Activated CD4-positive, alpha-beta T cell treated with anti-CD3 and anti-CD28 coated beads for 4 hours (primary cell): ENCODE measurements at places on chromosomes 4 and X.

DNA sequence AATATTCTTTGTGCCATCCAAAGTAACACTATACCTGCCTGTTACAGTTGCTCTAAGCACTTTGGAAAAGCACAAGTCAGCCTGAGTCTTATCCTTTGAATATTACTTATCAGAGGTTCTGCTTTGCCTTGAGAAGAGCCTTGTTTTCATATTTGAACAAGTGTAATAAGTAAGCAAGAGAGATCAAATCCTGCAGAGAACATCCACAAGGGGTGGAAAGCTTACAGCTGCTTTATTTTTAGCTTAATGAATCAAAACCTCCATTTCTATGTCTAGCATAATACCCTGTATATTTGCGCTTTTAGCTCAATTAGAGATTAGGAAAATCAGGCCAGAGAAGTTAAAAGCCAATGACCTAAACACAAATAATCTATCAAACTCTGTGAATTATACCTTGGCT, 139.8 kb downstream of the CDS1 start:
- no peak for DNase-seq

- no peak for DNase-seq
These were observed 12.6 kb downstream of the BCOR start for GRCh38 chrX:40085102-40085551.

DNA sequence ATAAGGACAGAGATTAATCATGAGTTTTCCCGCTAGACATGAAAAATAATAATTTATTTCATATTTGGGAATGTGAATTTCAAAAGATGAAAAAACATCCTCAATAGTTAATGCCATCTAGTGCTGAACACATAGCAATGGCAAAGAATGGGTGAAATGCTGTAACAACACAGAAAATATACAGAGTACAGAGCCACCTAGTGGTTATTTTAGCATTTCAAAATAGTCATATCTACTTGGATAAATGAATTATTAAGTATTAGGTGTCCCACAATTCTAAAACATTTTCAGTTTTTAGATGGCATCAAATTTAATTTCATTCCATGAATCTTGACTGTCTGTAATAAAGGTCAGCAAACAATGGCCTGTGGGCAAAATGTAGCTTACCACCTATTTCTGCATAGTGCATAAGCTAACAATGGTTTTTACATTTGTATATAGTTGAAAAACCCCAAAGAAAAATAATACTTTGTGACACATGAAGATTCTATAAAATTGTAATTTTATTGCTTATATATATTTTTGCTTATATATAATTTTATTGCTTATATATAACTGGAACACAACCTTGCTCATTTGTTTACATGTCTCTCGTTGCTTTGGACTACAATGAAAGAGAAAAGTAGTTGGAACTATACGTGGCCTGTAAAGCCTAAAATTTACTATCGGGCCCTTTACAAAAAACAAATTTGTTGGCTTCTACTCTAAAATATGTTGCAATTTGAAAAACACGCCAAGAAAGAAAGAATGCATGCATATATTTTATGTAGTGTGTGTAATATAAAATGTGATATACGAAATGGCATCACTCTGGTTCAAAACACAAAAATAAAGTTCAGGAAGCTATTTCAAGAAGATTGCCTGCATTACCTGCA, 99.1 kb upstream of the FAM47C start:
- no peak for DNase-seq

DNA sequence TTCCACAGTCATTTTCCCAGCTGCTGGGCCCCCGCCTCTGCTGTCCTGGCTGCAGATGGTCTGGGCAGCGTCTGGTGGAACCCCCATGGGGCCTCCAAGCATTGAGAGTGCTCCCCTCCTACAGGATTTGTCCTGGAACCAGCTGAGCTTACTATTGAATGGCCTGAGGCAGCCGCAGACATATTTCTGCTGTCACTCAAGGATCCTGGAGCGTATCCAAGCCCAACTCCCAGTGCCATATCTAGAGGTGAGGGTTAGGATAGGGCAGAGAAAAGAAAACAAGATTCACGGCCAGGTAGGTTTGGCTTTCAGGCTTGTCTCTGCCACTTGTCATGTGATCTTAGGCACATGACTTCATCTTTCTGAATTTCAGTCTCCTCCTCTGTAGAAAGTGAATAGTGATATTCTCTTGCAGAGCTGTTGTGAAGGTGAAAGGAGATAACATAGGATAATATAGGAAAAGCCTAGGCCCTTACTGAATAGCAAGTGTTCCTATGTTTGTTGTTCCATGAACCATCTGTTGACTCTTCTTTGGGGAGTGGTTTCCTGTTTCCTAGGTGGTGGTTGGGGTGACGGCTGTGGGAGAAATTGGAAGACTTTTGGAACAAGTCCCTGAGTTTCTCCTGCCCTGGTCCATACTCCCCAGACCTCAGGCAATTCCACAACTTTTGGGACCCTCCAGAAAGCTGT, 52.3 kb downstream of the SEPSECS start:
- DNase-seq = no peak

DNA sequence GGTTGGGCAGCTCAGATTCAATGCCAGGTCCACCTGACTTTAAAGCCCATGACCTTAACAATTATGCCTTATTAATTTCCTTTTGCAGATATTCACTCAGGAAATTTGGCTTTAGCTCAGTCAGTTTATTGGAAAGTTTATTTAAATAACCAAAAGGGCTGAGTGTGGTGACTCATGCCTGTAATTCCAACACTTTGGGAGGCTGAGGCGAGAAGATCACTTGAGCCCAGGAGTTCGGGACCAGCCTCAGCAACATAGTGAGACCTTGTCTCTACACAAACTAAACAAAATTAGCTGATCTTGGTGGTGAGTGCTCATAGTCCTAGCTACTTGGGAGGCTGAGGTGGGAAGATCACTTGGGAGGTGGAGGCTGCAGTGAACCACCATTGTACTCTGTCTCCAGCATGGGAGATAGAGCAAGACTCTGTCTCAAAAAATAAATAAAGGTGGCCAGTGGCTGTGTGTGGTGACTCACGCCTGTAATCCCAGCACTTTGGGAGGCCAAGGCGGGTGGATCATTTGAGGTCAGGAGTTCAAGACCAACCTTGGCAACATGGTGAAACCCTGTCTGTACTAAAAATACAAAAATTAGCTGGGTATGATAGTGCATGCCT, 43.3 kb downstream of the RHOH start:
- DNase-seq = no peak

DNA sequence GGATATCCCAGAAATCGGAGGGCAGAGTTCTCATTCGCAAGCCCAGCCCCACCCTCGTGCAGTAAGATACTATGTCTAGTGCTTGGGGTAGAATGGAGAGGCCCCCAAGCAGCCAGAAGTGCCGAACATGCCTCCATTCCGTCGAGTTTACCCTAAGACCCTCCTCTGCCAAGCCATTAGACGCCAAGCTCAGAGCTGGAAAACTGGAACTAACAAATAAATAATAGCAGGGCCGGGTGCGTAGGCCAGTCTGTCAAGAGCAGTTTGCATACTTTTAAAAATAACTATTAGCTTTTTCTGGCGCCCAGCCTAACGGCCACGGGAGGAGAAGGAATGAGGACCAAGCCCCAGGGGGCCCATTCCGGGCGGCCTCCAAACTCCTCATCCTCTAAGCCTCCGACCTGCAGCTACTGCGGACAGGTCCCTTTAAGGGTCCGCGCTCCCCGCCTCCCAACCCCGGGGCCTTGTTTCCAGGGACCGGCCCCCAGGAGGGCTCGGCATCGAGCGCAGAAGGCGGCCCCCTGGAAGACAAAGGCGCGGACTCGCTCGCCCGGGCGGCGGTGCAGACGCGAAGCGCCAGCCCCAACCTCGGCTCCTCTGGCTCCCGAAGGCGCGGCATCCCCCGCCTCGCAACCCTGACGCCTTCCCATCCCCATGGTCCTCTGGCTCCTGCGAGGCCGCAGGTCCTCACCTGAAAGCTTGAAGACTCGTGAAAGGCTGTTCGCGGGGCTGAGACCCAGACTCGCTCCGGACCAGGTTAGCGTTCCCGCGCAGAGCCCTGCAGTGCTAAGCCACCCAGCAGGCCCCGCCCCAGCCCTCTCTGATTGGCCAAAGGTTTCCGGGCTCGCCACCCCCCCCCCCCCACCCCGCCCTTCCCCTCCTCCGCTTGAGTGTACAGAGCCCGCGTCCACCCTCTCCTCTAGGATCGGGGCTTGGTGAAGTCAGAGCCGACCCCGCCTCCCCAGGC, at the start of gene TMSB15A:
Gene TMSB15A, minus strand, starts transcription at position 765 of the 967 bp plus-strand sequence.
- DNase-seq = peak; percentile 54

GRCh38 chr4:86660401-86660800, 66.3 kb downstream of the PTPN13 start:
- no peak for DNase-seq

DNA sequence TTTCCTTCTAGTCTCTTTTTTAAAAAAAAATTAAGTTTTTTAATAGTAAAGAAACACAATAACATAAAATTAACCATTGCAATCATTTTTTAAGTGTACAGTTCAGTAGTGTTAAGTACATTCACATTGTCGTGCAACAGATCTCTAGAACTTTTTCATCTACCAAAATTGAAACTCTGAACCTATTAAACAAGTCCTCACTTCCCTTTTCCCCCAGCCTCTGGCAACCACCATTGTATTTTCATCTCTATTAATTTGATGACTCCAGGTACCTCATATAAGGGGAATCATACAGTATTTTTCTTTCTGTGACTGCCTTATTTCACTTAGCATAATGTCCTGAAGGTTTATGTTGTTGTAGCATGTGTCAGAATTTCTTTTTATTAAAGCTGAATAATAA, 31.8 kb downstream of the MSL3 start:
- DNase-seq = no peak

- DNase-seq = no peak
These were observed 57.1 kb downstream of the RELL1 start for GRCh38 chr4:37628977-37629609.

DNA sequence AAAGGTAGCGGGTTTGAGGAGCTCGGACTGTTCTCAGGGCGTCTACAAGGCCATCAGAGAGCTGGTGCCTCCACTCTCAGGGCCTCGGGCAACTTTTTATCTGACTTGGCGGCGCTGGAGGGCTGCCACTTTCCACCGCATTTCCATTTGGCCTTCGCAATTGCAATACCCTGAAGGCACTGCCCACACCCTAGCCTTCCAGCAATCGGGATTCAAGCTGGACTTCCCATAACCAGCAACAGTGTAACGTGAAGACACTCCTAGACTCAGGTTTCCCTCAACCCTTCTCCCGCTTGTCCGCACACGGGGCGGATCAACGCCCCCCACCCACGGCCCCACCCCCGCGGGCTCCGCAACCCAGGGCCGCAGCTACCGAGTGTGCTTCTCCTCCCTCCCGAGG, 50.2 kb upstream of the BCOR start:
- DNase-seq = no peak

DNA sequence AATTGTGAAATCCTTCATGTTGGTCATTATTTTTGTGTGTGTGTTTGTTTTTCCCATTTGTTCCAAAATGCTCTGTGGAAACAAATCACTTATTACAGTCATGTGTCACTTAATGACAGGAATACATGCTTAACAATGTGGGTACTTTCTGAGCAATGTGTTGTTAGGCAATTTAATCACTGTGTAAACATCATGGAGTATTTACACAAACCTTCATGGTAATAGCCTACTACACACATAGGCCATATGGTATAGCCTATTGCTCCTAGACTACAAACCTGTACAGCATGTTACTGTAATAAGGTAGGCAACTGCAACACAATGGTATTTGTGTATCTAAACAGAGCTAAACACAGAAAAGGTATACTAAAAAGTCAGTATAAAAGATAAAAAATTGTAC, 388.9 kb upstream of the PPP1R2C start:
- no peak for DNase-seq

- no peak for DNase-seq
These were observed 43.5 kb upstream of the TMEM164 start for GRCh38 chrX:109959356-109959871.

- no peak for DNase-seq
These were observed 241.4 kb upstream of the CLNK start for GRCh38 chr4:10925996-10926395.
